ENCODE measurements at places on chromosomes 2 and 18.

DNA sequence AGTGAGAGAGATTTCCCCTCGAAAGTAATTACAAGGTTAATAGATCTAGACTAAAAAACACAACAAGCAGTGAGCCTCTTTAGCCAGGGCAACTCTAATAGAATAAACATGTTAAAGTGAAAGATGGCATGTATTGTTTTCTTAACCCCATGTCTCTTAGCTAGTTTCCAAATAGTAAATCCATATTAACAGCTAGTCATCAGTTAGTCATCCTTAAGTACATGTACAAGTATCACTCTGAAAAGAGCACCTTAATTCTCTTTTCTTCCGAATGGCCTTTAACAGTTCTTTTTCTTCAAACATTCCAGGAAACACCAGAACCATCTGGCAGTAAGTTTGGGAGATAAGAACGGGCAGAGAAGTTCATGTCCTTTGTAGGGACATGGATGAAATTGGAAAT, 1480.0 kb downstream of the LRP1B start:
- DNase-seq = no peak

DNA sequence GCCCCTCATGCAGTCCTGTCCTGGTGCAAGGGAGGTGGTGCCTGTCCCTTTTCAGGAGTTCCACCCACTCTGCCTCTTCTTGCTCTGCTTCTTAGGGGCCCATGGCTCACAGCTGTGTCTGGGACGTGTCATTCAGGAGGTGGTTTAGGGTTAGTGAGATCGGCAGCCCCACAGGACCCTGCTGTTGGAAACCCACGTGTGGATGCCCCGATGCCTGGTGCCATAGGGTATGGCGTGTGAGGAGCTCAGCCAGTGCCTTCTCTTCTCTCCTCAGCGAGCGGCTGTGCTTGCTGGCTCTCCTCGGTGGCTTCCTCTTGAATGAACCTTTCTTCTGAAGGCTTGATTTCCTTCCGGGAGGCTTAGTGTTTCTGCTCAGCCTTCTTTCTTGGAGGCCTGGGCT, 55.2 kb downstream of the LDLRAD4 start:
- DNase-seq = no peak

- DNase-seq = no peak
Observed at GRCh38 chr2:130150181-130151144, 5.6 kb upstream of the CCDC74B start.

DNA sequence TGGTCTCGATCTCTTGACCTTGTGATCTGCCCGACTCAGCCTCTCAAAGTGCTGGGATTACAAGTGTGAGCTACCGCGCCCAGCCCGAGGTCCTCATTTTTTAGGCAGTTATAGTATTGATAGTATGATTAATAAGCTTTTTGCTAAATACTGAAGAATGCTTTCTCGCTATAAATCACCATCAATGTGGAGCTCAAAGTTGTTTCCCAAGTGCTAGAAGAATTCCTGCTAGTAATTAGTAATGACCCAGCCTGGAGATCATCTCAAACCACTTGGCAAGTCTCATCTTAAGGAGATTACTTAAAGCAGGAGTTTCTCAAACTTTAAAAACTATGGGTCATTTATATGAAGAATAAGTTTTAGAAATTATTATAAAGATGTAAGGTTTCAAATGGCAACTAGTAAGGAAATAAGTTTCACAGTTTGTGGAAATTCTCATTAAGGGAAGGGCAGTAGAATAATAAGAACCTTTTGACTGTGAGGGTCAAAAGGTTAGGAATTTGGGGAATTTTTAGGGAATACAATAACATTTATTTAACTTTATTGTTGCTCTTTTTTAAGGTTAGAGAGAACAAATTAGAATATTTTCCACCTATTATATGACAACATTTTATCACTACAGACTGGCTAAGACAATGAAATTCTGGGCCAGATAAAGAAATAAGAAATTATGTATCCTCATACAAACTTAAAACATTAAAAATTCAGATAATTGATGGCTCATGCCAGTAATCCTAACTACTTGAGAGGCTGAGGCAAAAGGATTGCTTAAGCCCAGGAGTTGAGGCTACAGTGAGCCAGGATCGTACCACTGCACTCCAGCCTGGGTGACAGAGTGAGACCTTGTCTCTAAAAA, 148.6 kb upstream of the MAP3K20 start:
- no peak for DNase-seq

DNA sequence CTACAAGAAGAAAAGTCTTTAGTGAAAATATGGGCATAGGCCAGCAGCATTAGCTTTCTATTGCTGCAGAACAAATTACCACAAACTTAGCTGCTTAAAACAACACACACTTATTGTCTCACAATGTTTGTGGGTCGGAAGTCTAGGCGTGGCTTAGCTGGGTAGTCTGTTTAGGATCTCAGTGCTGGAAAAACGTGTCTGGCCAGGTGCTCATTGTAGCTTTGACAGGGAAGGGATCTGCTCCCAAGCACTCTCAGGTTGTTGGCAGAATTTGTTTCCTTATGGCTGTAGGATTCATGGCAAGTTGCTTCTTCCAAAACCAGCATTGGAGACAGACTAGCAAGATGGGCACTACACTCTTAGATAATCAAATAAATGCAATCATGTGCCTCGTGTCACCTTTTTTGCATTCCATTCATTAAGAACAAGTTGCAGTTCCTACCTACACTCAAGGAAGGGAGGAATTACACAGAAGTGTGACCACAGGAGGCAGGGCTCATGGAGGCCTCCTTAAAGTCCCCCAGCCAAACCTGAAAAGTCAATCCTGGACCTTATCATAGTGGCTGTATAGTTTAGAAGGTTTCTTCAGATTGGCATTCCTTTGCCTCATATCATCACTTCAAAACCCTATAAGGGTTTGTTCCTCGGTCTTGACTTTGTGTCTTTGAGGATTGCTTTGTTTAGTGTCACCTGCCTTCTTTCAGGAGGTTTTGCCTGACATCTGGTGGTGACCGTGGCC, 17.3 kb downstream of the MRPL30 start:
- peak; percentile 49 for DNase-seq

- DNase-seq = no peak
Observed at GRCh38 chr18:79520478-79521390, 125.0 kb downstream of the NFATC1 start.

DNA sequence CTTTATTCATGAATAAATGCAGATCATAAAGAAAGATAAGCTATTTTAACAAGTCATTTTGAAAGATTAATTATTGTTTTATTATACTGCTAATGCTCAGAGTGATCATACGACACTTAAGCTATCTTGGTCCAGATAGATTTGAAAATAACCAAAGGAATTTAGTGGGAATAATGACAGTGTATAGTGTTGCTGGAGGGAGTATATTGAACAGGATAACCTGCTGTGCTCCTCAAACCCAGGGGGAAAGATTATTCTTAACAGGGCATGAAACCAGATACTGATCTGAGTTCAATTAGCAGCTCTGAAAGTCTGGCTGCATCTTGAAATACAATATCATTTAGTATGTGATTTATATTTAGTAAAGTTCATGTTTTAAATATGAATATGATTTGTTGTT, 216.3 kb upstream of the ITGA4 start:
- DNase-seq = no peak

DNA sequence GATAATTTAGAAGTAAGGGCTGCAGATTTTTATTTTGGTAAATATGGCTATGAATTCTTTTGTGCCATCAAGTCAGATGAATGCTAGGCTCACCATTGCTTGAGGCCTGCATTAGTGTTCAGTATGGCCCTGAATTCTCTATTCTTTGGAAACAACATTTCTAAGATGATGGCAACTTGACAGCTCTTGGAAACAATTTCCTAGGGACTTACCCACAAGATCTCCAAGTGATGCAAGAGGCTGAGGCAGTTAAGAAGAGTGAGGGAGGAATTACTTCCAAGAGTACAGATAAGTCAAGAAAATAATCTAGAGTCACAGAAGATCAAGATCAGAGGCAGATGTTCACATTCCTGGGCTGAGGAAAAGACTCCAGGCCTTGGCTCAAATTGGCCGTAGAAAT, 129.1 kb downstream of the NRP2 start:
- DNase-seq = peak; percentile 71

- no peak for DNase-seq
Observed at GRCh38 chr2:15923597-15923996, 16.8 kb upstream of the MYCN start.

GRCh38 chr2:18855027-18855426, 265.7 kb upstream of the NT5C1B start:
- no peak for DNase-seq

- no peak for DNase-seq
Observed at GRCh38 chr2:224219781-224220180, 180.7 kb upstream of the SERPINE2 start.

DNA sequence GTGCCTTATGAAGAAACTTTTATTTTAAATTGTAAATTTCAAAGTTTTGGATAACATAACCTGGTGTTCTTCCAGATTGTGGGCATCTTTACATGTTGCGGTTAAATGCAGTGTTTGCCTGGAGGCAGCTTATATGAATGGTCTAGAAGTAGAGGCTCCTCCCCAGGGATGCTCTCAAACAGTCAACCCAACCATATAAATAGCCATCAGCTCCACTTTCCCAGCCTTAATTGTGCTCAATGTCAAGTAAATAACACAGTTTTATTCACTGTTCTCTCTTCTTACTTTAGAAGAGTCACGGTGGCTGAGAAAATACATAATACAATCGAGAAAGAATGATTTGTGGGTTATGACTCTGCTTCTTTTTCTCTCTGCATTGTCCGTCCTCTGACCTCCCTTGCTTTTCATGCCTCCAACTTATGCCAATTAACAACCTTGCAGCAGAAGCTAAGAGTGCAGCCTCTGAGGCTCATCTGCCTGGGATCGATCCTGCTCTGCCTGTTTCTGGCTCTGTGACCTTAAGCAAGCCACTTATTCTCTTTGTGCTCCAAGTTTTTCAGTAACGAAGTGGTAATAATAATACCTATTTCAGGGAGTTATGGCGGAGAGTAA, 100.3 kb downstream of the DAW1 start:
- DNase-seq = no peak

DNA sequence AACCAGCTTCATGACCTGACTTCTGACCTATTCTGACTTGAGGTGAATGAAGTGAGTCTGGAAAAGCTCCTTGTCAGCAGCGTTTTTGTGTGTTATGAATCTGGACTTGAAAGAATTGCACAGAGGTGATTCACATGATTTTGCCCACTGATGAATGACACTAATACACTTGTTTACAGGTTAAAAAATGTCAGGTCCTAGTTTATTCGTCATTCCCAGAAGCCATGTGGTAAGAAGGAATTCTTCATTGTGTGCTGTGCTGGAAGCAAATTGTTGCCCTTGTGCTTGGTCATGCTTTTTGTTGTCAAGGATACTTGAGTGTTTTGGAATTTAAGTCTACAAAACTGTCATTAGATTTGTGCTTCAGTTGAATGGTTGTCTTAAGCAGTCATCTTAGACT, 15.5 kb downstream of the SEC11C start:
- DNase-seq = peak; percentile 2

- DNase-seq = no peak
Observed at GRCh38 chr2:227118353-227118752, 45.7 kb downstream of the COL4A4 start.

GRCh38 chr2:120237491-120237902, 14.3 kb upstream of the TMEM185B start:
- DNase-seq = no peak

- peak; percentile 70 for DNase-seq
Observed at GRCh38 chr2:107932979-107933378, 53.3 kb upstream of the SLC5A7 start.

DNA sequence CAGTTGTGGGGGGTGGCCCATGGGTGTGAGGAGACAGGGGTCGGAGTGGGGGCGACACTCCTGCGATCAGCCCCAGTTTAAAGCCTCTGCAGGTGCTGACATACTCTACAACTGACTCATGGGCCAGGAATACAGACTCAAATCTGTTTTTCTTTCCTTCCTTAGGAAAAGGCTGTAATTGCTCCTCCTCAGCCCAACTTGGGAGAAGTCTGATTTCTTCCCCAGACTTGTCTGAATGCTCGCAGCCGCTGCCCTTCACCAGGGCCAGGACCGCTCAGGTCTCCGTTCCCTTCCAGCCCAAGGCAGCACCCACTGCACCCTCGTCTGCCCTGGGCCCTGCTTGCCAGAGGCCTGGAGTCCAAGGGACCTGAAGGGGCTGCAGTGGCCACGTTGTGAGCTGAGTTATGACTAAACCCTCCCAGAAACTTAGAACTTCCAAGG, 41.3 kb downstream of the RHOB start:
- DNase-seq = peak; percentile 40

DNA sequence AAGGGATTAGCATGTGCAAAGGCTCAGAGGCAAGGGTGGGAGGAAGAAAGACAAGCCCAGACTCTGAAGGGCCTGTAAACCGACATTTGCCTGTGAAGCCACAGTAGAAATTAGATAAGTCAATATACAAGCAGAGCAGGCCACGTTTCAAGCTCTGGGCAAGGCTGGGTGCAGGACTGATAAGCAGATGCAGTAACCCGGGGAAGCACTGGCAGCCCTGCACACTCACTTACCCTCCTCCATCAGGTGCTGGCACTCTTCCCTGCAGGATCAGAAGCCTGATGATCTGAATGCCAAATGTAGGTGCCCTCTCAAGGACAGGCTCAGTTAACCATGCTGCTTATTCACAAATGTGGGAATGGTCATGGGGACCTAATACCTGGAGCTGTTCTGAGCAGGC, 46.3 kb upstream of the RAB12 start:
- DNase-seq = no peak

DNA sequence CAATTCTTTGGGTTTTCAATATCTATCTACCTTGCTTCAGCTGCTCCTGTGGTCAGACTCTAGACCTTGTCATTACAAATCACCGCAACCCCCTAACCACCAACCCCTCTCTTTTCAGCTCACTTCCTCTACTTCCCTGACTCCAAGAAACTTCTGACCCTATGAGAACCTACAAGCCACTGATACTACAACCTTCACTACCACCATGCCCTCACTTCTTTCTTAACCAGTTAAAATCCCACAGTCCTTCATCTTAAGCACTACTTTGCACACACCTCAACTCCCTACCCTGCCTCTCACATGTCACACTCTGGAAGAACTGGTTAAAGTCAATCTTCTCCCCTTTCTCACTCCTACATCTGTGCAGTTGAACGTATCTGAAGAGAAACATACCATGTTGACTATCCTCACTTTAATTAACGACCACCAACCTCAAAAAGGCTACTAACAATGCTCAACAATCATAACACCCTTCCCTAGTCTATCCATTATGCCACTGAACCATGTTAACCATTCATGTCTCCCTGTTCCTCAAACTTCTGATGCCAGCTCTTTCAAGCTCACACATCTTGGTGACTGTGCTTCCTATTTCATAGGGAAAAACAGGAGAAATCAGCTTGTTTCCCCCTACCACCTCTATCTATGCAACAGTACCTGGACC, 12.6 kb downstream of the EIF2AK3 start:
- no peak for DNase-seq

All from umbilical cord (tissue), 2 donors.